Stimulated activated CD4-positive, alpha-beta T cell treated with anti-CD3 and anti-CD28 coated beads, Interleukin-15, amount 100 ng/mL, for 1 hour (primary cell): ENCODE measurements at places on chromosomes 11 and 22.

GRCh38 chr11:111589886-111590499 is 12.3 kb upstream of the SIK2 start:
- DNase-seq = no peak

GRCh38 chr22:49184736-49185135 is 642.9 kb downstream of the BRD1 start:
- no peak for DNase-seq

DNA sequence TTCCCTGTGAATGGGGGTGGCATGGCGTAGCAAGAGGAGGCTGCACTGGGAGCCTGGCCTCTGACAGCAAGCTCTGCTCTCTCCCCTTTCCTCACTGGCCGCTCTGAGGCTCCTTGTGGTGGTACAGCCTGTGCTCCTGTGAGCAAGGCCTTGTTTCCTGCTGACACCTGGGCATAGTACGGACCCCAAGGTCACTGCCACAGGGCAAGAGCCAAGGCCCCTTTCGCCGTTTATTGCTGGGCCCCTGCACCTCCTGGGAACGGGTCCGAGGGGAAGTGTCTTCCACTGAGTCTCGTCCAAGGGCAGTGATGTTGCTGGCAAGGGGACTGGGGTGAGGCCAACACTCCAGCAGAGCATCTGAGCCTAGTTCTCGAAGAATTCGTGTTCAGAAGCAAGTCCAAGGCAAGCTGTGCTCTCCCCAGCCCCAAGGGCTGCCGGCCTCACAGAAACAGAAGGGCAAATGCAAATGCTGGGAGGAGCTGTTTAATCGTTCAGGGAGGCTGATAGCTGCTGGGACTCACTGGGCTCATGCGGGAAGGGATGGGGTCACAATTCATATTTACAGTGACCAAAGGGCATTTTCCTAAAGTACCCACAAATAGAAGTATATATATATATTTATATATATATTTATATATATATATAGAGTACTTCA is 15.9 kb upstream of the TTLL12 start:
- DNase-seq = no peak

- DNase-seq = no peak
Observed at GRCh38 chr11:111119751-111120150, 125.8 kb upstream of the POU2AF2 start.

DNA sequence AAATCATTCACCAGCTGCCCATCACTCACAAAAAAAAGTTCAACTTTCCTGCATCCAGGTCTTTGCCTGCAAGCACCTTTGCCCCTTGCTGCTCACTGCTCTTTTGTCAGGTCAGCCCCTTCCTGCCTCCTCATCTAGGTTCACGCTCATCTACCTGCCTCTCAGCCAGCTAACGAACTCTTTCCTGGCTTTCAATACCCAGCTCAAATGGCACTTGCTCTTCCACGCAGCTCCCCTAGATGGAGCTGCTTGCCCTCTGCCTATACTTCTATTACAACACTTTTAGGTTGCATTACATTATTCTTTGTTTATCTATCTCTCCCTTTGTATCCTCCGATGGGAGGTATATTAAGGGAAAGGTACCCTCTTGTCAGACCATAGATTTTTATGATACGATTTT is 78.9 kb upstream of the TBCEL start:
- no peak for DNase-seq

DNA sequence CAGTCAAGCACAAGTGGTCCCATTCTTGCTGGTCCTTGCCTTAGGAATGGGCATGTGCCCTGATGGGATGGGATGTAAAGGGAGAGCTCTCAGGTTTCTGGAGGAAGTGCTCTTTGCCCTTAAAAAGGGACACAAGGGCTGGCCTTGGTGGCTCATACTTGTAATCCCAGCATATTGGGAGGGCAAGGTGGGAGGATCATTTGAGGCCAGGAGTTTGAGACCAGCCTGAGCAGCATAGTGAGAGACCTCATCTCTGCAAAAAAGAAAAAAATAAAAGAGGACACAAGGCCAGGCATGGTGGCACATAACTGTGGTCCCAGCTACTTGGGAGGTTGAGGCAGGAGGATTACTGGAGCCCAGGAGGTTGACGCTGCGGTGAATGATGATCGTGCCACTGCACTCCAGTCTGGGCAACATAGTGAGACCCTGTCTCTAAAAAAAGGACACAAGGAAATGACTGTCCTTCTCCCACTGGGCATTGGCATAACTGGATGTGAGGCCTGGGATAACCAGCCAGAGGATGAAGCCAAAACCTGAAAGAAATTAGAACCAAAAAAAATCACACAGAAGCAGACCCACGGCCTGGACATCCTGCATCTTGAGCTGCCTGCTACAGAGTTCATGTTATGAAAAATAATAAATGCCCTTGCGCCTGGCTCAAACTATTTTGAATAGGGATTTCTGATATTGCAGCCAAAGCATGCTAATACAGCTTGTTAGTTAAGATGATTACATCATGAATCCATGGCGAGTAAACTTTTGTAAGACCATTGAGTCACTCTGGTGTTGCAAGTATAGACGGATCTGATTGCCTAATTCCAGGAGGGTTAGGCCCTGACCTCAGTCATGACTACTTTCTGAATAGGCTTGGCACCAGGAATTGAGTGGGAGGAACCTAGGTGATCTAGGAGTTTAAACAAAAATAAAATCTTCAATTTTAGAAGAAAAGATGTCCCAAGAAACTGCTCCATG is 12.9 kb upstream of the CRKL start:
- DNase-seq = no peak

DNA sequence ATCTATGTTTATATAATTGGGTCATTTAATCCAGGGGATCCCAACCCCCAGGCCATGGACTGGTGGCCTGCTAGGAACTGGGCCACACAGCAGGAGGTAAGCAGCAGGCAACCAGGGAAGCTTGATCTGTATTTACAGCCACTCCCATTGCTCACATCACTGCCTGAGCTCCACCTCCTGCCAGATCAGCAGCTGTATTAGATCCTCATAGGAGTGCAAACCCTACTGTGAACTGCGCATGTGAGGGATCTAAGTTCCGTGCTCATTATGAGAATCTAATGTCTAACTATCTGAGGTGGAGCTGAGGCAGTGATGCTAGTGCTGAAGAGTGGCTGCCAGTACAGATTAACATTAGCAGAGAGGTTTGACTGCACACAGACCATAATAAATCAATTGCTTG is 32.8 kb downstream of the MS4A2 start:
- DNase-seq = no peak

GRCh38 chr11:121606354-121606753 is 153.6 kb upstream of the SORL1-AS1 start:
- DNase-seq = no peak

- no peak for DNase-seq
Observed at GRCh38 chr11:31060880-31061279, 308.7 kb downstream of the DCDC1 start.

GRCh38 chr11:129538323-129538722 is 162.7 kb downstream of the BARX2 start:
- DNase-seq = no peak

- no peak for DNase-seq
Observed at GRCh38 chr11:121311373-121311772, 18.8 kb downstream of the SC5D start.

- DNase-seq = no peak
Observed at GRCh38 chr22:28016781-28017557, 97.9 kb upstream of the PITPNB start.

DNA sequence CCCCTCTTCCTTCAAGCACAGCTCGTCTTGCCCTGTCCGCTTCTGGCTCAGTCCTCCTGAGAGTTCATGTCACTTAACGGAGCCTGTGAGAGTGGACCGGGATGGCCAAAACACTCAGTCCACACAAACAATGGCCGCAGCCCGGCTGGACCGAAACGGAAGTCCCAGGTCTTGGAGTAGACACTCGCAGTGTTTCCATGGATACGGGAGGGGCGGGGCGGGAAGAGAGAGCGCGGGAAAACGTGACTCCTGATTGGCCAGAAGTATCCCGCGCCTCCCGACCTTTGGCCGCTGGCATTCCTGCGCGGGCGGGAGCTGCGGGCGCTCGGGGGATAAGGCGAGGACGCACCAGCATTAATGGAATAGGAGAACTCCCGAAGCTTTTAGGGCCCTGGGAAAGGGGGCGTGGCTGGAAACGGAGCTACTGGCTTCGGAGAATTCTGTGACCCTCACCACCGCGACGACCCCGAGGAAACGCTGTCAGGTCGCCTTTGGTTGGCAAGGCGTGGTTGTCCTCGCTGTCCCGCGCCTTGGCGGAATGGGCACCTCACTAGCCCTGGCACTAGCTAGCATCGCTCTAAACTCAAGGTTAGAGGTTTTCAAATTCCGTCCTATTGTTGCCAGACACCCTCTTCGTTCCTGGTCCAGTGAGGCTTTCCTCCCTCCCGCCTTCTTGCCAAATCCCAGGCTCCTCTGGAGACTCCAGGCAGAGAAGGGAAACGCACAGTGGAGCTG is at the start of the genes NLRP14 and ZNF214:
TSS of gene NLRP14 (plus strand) at position 297 of the 735 bp plus-strand sequence. CDS start 18,108 bp downstream, outside the sequence.
TSS of gene ZNF214 (minus strand) at position 164 of the 735 bp plus-strand sequence. CDS start 17,511 bp downstream, outside the sequence.
- no peak for DNase-seq

DNA sequence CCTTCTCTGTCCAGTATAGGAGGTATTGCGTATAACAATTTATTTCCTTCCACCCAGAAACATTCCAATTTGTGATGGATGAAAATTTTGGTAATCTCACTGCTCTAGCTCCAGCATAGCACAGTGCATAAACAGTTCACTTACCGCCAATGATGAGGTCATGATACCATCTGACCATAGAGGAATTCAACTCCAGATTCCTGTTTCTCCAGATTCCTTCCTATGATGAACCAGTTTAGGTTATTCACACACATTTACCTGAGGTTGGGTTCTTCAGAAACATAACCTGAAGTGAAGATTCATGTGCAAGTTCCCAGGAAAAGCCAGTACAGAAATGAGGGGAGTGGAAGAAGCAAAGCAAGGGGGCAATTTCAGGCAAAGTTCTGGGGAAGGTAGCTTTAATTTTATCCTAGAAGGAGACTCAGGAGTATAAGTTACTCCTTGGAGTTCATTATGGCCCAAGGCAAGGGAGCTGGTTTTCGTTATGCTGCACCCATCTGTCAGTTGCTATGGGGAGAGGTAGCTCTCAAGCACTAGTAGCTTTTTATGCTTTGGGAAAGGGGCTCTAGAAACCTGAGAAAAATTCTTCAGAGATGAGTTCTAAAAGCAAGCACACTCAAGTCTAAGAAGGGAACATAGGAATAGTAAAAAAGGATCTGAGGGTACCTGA is 121.6 kb downstream of the CASP12 start:
- DNase-seq = no peak

DNA sequence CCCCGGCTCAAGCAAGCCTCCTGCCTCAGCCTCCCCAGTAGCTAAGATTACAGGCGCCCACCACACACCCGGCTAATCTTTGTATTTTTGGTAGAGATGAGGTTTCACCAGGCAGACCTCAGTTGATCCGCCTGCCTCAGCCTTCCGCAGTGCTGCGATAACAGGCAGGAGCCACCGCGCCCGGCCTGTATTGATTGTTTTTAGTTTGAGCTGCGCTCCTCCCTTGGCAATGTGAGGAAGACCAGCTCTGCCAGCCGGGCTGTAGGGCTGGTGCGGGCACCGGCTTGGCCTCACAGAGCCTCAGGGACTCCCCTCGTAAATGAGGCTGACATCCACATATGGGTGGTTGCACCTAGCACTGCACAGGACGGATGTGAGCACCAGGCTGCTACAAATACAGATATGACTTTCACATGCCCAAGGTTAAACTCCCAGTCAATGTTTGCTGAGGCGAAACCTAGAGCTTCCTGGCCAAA is 7.5 kb upstream of the SLC2A11 start:
- DNase-seq = no peak

DNA sequence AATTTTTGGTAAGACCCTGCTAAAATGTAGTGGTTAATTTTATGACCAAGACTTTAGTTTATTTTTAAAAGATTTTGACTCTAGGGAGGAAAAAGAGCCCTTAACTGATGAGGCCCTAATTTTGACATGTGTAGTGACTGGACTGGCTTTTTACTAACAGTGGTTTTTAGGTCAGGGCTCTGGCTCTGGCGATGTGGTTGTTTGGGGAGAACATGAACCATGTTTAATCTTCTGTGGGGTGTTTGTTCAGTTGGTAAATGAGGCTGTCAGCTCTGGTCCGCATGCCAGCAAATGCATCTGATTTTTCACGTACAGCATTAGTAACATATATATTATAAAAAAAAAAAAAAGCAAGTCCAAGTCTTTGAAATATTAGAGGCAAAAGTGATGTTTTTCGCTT is 104.3 kb downstream of the EXT2 start:
- DNase-seq = no peak

GRCh38 chr11:123653483-123653826 is 969 bp downstream of the SCN3B start:
- no peak for DNase-seq

- no peak for DNase-seq
Observed at GRCh38 chr11:127939000-127939399, 648.4 kb downstream of the ETS1 start.

DNA sequence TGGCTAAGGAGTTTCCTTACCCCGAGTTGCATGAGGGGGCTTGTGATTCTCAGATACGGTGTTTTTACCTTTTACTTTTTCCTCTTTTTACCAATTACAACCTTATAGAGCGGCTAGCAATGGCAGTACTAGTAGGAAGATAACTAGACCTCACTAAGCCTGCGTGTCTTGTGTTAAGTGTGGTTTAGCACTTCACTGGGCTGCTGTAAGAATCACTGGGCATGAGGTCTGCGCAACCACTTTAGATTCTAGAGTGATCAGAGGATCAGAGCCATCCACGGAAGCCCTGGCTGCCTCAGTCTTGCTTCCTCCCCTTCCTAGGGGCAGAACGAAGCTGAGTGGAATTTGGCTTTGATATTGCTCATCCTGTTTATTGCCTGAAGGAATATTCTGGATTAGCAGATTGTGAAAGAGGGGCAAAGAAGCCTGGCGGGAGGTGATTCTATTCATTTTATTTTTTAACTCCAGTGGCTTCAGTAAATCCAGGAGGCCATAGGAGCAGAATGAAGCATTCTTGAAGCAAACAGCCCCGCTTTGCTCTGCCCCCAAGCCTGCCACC is 88.5 kb downstream of the GRAMD1B start:
- DNase-seq = no peak

DNA sequence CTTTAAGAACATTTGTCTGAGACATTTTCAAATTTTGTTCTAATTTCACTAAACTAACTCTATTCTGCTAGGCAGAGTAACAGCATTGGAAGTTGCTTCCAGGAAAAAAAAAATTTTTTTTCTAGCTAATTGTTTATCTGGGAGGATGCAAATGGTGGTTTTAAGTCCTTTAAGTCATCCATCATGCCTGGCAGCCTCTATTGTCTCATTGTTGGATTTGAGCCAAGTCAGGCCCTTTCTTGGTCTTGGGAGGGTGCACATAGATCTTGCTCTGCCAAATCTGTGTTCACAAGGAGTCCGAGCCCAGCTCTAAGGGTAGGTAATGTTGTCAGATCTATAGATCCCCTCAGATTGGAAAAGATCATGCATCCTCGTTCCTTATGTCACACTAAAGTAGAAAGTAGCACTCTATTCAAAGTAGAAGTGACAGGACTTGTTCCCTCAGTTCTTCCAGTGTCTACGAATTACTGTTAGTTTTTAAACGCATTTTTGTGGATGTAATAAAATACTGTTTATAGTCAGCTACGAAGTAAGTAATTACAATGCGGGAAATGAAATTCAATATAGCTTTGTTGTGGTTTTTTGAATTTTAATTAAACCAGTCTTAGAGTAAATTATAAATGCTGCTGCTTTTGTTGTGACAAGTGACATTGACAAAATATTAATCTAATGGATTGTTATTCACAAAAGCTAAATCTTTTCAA is 166.0 kb upstream of the RASSF10 start:
- DNase-seq = no peak
